ENCODE measurements at places on chromosomes 4 and X. TPM values are rescaled to one million over a fixed set of nuclear protein-coding genes. Genes with fewer than 3 reads are reported as not detected.

The NLGN3 gene
- 1.6 TPM for total RNA-seq

The REELD1 gene
- not detected for total RNA-seq

The FGF13 gene
- total RNA-seq: 0.35 TPM

The OPRPN gene
- not detected for total RNA-seq

The CD38 gene
- not detected for total RNA-seq

Measured in pericardium fibroblast (primary cell).